Midbrain (tissue), 1 donor: ENCODE measurements at places on chromosomes 2 and 18.

GRCh38 chr2:236828820-236829219, 256.9 kb upstream of the COPS8 start:
- no peak for DNase-seq

DNA sequence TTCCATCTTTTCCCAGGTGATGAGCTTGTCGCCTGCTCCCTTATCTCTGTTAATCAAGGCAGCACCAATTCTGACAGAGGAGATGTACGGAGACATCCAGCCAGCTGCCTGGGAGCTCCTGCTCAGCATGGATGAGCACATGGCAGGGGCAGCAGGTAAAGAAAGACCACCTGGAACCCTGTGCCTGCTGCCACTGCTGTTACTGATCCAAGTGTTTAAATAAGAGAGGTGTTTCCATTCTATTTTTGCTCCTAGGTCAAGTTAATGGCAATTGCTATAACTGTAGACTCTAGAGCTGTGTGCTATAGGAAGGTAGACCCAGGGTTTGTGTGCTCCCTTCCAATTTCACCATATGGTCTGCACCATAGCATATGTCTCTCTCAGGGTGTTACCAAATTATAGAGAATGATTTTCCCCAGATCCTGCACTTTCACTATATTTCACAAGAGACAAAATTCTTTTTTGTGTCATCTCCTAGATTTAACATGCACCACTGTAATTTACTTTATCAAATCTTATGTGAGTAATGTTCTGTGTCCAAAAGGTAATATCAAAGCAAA, 88.6 kb upstream of the RPE start:
- no peak for DNase-seq

- DNase-seq, result no peak
These were observed 188.8 kb upstream of the EPC2 start for GRCh38 chr2:148455791-148456190.

GRCh38 chr2:86523491-86523890, 39.8 kb downstream of the CHMP3 start:
- DNase-seq, result no peak

DNA sequence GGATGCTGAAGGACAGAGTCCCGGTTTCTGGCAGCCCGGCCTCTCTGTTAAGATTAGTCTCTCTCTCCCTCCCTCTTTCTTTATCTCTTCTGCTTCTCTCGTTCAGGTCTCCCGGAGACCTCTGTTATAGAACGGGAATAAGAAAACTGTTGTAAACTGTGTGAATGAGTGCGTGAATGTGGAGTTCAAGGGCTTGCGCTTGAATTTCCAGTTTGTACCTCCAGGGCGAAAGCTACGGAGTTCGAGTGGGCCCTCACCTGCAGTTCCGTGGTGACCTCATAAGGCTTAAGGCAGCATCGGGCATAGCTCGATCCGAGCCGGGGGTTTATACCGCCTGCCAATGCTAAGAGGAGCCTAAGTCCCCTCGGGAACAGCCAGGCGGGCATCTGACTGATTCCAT, 26.4 kb downstream of the SKA1 start:
- no peak for DNase-seq

GRCh38 chr2:126877861-126878565, 20.7 kb upstream of the TEX51 start:
- DNase-seq, result no peak
